A549 treated with RU486 at 1 μM for 4 hours (cell line): ENCODE measurements at places on chromosomes 4 and X. TPM values are rescaled to one million over a fixed set of nuclear protein-coding genes. Genes with fewer than 3 reads are reported as not detected.

The SMR3B gene
- total RNA-seq = not detected in 5 replicates

The CTAG2 gene
- not detected in 5 replicates for total RNA-seq

The CCDC120 gene
- total RNA-seq = 2.8 to 4.2 TPM (median 3.6 TPM) in 5 replicates

The ZNF827 gene
- 2.7 to 4.6 TPM (median 2.9 TPM) in 5 replicates for total RNA-seq

The CENPVL1 gene
- not detected in 5 replicates for total RNA-seq

The DGAT2L6 gene
- total RNA-seq = not detected in 5 replicates

The NAA11 gene
- not detected in 5 replicates for total RNA-seq

The JCHAIN gene
- total RNA-seq = 0.45 to 1.4 TPM in 2 of 5 replicates, not detected in the others

The DCLK2 gene
- 7.9 to 10.4 TPM (median 8.5 TPM) in 5 replicates for total RNA-seq

The TENM3 gene
- total RNA-seq = 1.2 to 1.6 TPM (median 1.4 TPM) in 5 replicates

The CYBB gene
- 0.03 to 0.10 TPM in 2 of 5 replicates, not detected in the others for total RNA-seq

The RASSF6 gene
- total RNA-seq = 0.54 to 1.1 TPM (median 0.90 TPM) in 5 replicates

The EMD gene
- total RNA-seq = 127 to 170 TPM (median 155 TPM) in 5 replicates

The ADH7 gene
- not detected in 5 replicates for total RNA-seq

The RBMXL3 gene
- not detected in 5 replicates for total RNA-seq

The PCDH19 gene
- 0.01 to 0.06 TPM (median 0.02 TPM) in 3 of 5 replicates, not detected in the others for total RNA-seq

The P2RY4 gene
- 0.06 TPM in 1 of 5 replicates, not detected in the others for total RNA-seq

The ALB gene
- total RNA-seq = 0.06 to 5.8 TPM in 2 of 5 replicates, not detected in the others

The NOX1 gene
- 0.07 to 0.12 TPM in 2 of 5 replicates, not detected in the others for total RNA-seq

The FAM9C gene
- not detected in 5 replicates for total RNA-seq

The ANOS1 gene
- 0.02 to 0.23 TPM (median 0.06 TPM) in 4 of 5 replicates, not detected in the other for total RNA-seq

The GDPD2 gene
- total RNA-seq = 0.06 TPM in 1 of 5 replicates, not detected in the others

The HAND2 gene
- total RNA-seq = 0.29 to 0.92 TPM (median 0.42 TPM) in 5 replicates

The FDCSP gene
- not detected in 5 replicates for total RNA-seq

The RNF113A gene
- 29.7 to 36.4 TPM (median 31.6 TPM) in 5 replicates for total RNA-seq

The MSANTD1 gene
- total RNA-seq = 0.05 to 0.21 TPM (median 0.13 TPM) in 5 replicates

The PRDM5 gene
- total RNA-seq = 3.3 to 5.8 TPM (median 4.9 TPM) in 5 replicates
